ENCODE measurements at places on chromosomes 6 and 20. TPM values are rescaled to one million over a fixed set of nuclear protein-coding genes. Genes with fewer than 3 reads are reported as not detected.

Gene GNRH2
- not detected for total RNA-seq

Gene FERMT1
- total RNA-seq, result 14.0 TPM

Gene CPXM1
- total RNA-seq, result 7.4 TPM

Gene TULP1
- not detected for total RNA-seq

Gene SIRPA
- total RNA-seq, result 31.0 TPM

Gene CST5
- not detected for total RNA-seq

Gene MCHR2
- total RNA-seq, result not detected

Gene POM121L2
- 0.62 TPM for total RNA-seq

Gene CGAS
- 3.1 TPM for total RNA-seq

Gene PCSK2
- 2.7 TPM for total RNA-seq

Gene ESF1
- total RNA-seq, result 6.2 TPM

DNA sequence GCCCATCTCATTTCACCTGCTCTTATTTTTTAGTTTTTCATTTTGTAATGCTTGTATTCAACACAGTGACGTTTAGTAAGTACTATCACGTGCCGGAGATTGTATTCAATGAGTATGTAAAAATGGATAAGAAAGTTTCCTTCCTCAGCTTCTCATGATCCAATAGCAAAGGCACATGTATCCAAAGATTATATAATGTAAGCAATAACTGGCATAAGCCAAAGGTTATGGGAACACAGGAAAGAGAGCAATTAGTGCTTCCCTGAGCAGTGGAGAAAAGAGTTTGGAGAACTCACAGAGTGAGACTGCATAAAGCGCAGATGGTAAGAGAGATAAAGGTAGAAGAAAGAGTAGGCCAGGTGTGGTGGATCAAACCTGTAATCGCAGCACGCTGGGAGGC lies 21.8 kb upstream of the LTV1 start:
- no peak overlapping the region for H3K27ac ChIP-seq
- no peak for DNase-seq
- no peaks in the 10 kb centered on the region for H3K27me3 ChIP-seq
- no peak overlapping the region for H3K4me3 ChIP-seq
- no peaks in the 10 kb centered on the region for H3K36me3 ChIP-seq
- no peaks in the 10 kb centered on the region for H3K4me1 ChIP-seq

DNA sequence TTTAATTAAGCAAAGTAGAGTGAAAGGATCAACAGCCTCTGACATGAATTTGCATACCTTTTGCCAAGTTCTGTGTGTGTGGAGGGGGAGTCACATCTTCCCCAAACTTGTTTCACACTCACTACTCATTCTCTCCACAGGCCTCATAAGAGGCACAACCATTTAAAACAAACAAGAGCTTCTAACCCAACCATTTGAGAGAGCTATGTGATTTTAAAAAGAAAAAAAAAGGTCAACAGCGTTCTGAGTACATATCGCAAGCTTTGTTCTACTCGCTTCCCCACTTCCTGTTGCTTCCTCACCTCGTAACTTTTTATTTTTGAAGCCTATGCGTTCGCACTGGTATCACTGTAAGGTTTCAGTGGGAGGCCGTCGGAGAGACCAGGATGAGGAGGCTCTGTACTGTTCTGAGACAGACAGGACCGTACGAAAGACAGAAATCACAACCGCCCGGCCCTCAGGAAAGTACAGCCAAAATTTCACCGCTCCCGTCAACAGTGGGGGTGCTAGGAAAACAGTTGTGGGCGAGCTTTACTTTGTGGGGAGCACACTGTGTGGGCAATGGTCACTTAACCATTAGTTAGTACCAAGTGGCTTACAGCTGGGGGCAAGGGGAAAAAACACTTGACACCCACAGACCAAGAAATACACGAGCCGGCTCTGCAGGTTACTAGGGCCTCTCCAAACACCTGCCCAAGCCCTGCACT lies 61.3 kb downstream of the TRERF1 start:
- H3K27me3 ChIP-seq, result no peaks in the 10 kb centered on the region
- no peaks in the 10 kb centered on the region for H3K4me1 ChIP-seq
- H3K36me3 ChIP-seq, result no peaks in the 10 kb centered on the region

DNA sequence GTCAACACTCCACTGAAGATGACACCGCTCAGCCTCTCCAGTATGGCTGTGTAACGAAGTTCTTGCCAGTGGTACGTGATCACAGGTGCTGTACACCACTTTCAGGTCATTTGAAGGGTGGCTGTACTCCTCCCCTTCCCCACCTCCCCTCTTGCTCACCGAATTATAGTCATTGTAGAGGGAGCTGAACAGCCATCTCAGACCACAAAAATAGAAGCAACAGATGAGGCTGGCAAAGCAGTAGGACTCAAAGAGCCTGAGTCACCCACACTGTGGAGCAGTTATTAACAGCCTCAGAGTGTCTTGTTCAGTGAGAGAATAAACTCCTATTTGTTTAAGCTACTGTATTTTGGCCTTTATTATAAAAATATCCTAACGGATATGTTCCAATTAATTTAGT lies 192.5 kb upstream of the MCHR2 start:
- H3K4me1 ChIP-seq, result no peaks in the 10 kb centered on the region
- no peaks in the 10 kb centered on the region for H3K27me3 ChIP-seq
- H3K27ac ChIP-seq, result no peak overlapping the region
- H3K4me3 ChIP-seq, result no peak overlapping the region
- no peaks in the 10 kb centered on the region for H3K36me3 ChIP-seq

DNA sequence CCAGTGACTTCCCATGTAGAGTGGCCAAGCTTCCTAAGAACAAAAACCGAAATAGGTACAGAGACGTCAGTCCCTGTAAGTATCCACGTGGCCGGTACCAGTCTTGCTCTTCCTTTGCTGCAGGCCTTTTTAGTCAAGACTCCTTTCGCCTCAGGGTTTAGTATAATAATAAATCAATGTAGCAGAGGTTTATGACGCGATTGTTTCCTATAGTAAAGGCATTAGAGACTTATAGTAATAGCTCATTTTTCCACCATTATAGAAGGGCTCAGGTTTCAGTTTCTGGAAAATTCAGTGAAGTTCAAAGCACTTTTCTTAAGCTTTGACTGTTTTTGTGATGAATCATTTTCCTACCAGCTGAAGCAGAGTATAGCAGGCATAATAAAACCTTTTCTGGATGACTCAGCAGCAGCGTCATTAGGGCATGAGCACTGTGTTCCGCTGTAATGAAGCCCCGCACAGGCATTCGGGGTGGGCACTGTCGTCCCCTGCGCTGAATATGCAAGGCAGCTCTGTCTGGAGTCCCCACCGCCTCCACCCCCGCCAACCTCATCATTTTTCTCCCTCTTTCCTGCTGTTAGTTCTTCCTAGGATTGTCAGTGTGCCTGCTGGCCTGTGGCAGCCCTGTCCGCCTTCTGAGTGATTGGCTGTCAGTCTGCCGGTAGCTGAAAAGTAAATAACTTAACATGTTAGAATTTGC lies 51.3 kb downstream of the PTPN1 start:
- peak overlapping the region; percentile 38 for H3K27ac ChIP-seq
- no peak overlapping the region for H3K4me3 ChIP-seq
- H3K36me3 ChIP-seq, result no peaks in the 10 kb centered on the region
- DNase-seq, result no peak
- H3K4me1 ChIP-seq, result no peaks in the 10 kb centered on the region

DNA sequence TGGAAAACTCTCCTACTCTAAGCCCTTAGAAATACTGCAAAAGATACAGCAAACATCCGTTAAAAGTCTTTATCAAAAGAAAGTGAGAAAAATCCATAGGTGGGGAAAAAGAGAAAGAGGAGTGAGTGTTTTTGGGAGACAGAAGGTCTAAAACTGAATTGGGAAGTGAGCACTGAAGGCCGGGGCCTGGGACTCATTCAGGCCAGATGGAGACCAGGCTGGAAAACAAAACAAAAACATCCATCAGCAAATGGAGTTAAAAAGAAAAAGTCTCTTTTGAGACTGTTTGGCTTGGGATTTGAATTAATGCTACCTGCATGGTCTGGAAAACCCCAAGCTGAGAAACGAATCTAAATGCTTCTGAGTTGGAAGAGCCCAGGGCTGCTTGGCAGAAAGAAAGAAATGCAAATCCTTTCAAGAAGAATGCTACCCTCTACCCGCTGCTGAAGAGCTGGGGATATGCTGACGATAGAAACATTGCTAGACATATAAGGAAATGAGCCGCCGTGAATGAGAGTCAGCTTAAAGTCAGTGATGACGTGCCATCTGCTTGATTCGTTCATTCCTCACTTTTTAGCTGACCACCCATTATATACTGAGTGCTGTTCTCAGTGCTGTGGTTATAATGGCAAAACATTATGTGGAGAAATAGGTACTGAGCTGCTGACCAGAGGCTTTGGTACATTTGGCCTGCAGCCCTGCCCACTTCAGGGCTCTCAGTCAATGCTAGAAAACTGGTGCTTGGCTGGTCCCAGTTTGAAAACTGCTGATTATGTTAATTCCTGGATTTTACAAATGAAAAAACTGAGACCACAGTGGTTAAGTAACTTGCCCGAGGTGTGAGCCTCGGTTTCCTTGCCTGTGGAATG lies 28.0 kb upstream of the TULP4 start:
- H3K4me1 ChIP-seq, result no peaks in the 10 kb centered on the region
- H3K27ac ChIP-seq, result peak overlapping the region; percentile 3
- no peaks in the 10 kb centered on the region for H3K36me3 ChIP-seq
- H3K4me3 ChIP-seq, result no peak overlapping the region
- peak; percentile 10 for DNase-seq

- no peak overlapping the region for H3K4me3 ChIP-seq
- no peaks in the 10 kb centered on the region for H3K36me3 ChIP-seq
- no peak overlapping the region for H3K27ac ChIP-seq
- H3K4me1 ChIP-seq, result no peaks in the 10 kb centered on the region
- no peak for DNase-seq
- no peaks in the 10 kb centered on the region for H3K27me3 ChIP-seq
Measured at GRCh38 chr6:69801225-69801624, 4.4 kb upstream of the LMBRD1 start.

GRCh38 chr20:2663364-2663886 lies 591 bp downstream of the IDH3B start:
- H3K4me1 ChIP-seq, result peaks cover 3% of the 10 kb centered on the region
- no peak for DNase-seq
- H3K27me3 ChIP-seq, result no peaks in the 10 kb centered on the region
- H3K27ac ChIP-seq, result peak overlapping the region; percentile 88
- H3K36me3 ChIP-seq, result no peaks in the 10 kb centered on the region
- H3K4me3 ChIP-seq, result peak overlapping the region; percentile 95

DNA sequence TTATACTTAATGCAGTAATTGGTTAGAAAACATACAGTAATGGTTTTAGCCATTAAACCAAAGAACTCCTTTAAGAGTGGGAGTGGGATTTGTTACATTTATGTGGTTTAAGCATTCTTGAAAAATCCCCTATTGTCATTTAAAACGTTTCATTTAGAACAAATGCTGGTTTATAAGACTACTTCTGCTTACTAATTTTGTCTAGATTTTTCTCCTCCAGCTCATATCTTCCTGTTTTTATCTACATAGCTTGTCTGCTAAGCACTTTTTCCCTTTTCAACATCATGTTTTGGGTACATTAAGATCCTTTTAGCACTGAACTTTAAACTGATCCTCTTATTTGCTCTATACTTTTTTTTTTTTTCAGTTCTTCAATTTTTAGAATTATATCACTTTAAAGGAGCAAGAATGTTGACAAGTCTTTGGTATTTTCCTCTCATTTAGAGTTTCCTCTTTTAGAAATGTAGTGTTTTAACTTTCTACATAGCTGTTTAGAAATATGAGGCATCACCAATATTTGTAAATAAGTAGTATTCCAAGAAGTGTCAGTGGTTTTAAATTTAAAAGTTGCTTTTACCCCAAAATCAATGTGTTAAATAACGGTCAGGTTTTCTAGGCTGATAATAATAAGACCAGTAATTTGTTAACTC lies 80.9 kb downstream of the SESN1 start:
- DNase-seq, result no peak
- H3K4me1 ChIP-seq, result no peaks in the 10 kb centered on the region
- H3K27ac ChIP-seq, result no peak overlapping the region
- H3K36me3 ChIP-seq, result no peaks in the 10 kb centered on the region

DNA sequence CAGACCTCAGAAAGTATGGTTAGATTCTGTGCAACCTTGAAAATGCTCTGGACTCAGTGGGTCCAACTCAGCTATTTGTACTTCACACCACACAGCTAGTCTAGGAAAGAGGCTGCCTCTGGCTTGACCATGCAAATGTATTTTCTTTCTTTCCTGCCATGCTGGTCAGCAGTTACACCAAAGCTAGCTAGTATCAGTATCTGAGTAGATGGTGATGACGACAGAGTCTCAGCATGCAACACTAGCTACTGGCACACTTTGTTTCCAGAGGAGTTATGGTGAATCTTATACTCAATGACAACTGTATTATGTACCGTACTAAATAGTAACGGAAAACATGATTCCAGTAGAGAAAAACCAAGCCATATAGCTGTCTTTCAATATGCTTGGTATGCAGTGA lies 96.6 kb upstream of the POPDC3 start:
- H3K27ac ChIP-seq, result no peak overlapping the region
- no peaks in the 10 kb centered on the region for H3K4me1 ChIP-seq
- H3K36me3 ChIP-seq, result no peaks in the 10 kb centered on the region

DNA sequence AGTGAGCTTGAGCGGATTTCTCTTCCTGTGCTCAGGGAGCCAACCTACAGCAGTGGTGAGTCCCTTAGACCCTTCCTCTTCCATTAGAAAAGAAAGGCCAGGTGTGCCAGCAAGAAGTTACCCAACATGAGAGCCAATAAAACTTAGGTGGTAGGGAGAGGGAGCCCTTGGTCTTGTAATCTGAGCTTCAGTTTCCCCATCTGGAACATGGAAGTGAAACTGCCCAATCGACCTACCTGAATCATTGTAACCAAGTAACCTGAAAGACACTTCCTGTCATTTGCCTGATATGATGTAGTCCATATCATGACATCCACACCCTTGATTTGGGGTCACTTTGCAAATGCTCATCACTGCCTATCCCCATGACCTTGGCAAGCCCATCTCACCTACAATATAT lies 66.4 kb downstream of the MDGA1 start:
- H3K36me3 ChIP-seq, result no peaks in the 10 kb centered on the region
- no peak overlapping the region for H3K4me3 ChIP-seq
- no peak for DNase-seq
- H3K4me1 ChIP-seq, result no peaks in the 10 kb centered on the region

- H3K4me1 ChIP-seq, result no peaks in the 10 kb centered on the region
- H3K27ac ChIP-seq, result no peak overlapping the region
- H3K4me3 ChIP-seq, result no peak overlapping the region
- no peak for DNase-seq
Measured at GRCh38 chr6:123896869-123897268, 93.2 kb downstream of the NKAIN2 start.

DNA sequence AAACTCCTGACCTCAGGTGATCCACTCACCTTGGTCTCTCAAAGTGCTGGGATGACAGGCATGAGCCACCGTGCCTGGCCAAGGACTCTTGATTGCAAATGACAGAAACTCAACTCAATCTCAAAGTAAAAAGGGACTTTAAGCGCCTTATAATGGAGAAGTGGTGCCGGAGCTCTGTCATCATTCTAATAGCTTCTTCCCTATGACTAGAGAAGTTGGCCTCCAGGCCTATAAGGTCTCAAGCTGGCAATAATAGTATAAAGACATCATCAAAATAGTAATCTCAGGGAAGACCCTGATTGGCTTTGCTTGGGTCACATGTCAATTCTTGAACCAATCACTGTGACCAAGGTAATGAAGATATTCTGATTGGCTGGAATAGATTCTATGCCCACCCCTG lies 8.5 kb upstream of the KIAA1755 start:
- no peaks in the 10 kb centered on the region for H3K36me3 ChIP-seq
- H3K27ac ChIP-seq, result no peak overlapping the region
- H3K4me3 ChIP-seq, result no peak overlapping the region
- H3K4me1 ChIP-seq, result no peaks in the 10 kb centered on the region

GRCh38 chr6:7691675-7692452 lies 34.0 kb upstream of the BMP6 start:
- H3K36me3 ChIP-seq, result no peaks in the 10 kb centered on the region
- H3K27me3 ChIP-seq, result no peaks in the 10 kb centered on the region
- no peak for DNase-seq
- no peaks in the 10 kb centered on the region for H3K4me1 ChIP-seq
- no peak overlapping the region for H3K27ac ChIP-seq

Data from prostate gland (tissue), 2 donors.